ENCODE measurements at places on chromosomes 4 and X.

DNA sequence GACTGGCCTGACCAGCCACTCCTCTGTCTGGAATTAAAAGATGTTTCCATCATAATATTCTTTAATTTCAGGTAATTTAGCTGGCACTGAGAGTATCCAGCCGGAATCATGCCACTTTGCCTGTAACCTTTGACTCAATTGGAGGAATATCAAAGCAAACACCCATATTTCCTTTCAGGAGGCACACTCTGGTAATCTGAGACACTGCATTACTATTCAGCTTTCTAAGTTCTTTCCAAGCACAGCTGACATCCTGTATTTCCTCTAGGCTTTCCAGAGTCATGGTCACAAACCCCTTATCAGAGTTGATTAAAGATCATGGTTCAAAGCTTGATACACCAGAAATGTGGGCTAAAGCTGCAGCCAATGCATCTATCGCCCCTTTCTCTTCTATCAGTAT, 29.3 kb downstream of the INTS12 start:
- DNase-seq = no peak

DNA sequence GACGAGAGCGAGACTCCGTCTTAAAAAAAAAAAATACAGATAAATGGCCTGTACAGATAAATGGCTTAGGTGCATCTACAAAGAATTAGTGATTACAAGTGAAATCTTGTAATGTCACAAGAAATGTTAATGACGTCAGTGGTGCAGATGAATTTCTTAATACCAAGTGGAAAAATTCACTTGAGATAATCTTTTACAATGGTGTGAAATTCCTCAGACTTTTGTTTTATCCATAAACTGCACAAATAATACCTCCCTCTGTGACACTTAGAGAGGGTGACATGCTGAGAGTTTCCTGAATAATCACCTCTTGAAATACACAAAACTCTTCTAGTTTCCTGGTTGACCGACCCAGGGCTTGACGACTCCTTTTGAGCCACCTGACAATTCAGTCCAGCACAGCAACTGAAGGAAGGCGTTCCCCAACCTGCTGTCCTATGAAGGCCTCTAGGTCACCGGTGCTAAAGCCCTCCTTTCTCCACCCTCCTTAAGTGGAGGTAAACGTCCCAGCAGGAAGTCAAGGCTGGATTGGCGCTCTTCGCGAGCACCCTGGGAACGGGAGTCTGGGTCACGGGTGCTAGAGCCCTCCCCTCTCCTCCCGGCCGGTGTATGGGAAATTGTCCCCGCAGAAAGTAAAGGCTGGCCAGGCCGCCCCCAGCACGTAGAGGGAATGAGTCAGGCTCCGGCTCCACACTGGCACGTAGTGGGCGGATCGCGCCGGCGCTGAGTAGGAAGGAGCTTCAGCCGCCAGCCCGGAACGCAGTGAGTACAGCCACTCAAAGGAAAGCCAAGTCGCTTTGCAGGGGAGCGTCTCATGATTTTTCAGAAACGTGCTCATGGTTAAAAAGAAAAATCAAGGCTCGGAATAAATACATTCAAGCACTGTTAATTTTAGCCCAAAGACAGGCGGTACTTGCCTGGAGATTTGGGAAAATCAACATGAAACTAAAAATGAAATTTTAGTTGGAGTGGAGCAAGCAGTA, at the start of gene TMEM144:
Gene TMEM144, plus strand, starts transcription at position 662 of the 983 bp plus-strand sequence. CDS start 2,182 bp downstream, outside the sequence.
- peak; percentile 58 for DNase-seq

- no peak for DNase-seq
Observed at GRCh38 chr4:76943790-76944189, 5.8 kb upstream of the SEPTIN11 start.

- no peak for DNase-seq
Observed at GRCh38 chr4:110850461-110851442, 227.9 kb upstream of the PITX2 start.

Data from SW 1271 (cell line).